Activated T-helper 1 cell treated with anti-CD3 and anti-CD28 coated beads, Interleukin-2, amount 50 U/mL, for 16 hours (primary cell): ENCODE measurements at places on chromosomes 5 and 9.

- DNase-seq, result no peak
These were observed 121.1 kb downstream of the FBXL17 start for GRCh38 chr5:108260858-108261170.

DNA sequence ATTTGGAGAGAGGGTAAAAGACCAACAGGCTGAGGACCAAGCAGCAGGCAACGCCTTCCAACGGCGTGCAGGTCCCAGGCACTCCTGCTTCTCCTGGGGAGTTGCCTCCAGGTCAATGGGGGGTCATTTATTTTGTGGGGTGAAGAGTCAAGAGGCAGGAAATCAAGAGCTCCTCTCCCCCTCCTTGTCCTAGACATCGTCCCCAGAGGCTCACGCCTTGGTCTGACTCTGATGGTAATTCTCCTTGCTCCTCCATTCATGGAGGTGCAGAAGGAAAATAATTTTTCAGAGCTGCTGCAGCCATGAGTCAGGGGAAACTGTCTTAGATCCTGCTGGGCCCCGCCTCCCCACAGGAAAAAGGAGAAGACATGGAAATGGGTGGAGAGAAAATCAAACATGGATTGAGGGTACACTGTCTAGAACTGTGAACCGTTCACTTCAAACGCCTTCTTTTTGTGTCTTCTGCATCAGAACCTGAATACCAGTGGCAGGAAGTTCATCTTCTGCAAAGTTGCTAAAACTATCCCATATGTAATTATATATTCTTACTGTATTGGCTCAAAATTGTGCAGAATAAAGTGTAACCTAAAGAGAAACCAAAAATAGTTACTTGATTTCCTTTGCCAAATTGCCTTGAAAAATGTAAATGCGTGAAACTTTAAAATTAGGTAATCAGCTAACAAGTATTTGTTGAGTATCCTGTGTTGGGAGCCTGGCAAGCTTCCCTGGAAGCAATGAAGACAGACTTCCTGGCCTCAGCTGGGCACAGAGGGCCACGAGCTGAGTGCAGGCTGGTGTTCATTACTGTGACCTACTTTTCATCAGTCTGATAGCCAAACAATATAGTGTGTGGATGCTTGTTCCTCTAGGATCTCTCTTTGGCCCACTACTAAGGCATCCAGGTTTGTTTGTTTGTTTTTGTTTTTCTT, 142.0 kb downstream of the CMYA5 start:
- no peak for DNase-seq

DNA sequence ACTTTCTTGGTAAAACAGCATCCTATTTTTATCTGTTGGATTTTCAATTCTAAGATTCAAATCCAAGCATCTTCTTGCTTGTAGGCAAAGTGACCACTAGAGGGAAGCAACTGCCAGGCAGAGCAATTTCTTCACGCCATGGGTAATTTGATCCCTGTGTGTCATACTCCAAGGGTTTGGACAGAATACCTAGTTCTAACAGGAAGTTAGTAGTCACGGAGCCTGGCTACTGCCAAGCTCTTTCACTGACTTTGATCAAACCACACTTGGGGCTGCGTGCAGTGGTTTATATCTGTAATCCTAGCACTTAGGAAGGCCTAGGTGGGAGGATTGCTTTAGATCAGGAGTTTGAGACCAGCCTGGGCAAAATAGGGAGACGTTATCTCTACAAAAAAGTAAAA, 473.6 kb upstream of the TNC start:
- no peak for DNase-seq

- no peak for DNase-seq
These were observed 134.8 kb upstream of the MSX2 start for GRCh38 chr5:174589599-174589998.

- no peak for DNase-seq
These were observed 270.1 kb downstream of the ARHGEF28 start for GRCh38 chr5:73896097-73896496.

- no peak for DNase-seq
These were observed at the start of gene RAI14 for GRCh38 chr5:34656001-34656699. RAI14 (plus strand) TSS chr5:34656328; CDS start chr5:34686920, 30,592 bp downstream.

- no peak for DNase-seq
These were observed 1068.3 kb upstream of the EDIL3 start for GRCh38 chr5:85453026-85453349.

DNA sequence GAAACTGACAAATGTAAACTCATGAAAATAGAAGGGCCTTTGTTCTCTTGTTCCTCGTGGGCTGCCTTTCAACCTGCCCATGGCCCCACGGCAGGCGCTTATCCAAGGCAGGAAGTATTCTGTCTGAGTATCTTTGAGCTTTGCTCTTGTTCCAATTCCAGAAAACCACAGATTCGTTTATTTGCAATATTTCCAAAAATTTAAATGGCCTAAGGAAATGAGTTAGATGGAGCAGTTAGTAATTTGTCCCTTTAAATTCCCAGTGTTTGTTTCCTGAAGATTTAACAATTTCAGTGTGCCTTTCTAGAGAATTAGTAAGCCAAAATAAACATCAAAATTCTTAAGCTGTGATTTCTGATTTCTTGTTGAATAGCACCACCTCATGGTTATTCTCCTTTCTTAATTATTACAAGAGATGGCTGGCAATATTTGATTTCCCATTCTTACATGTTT, 299.4 kb upstream of the RASA1 start:
- no peak for DNase-seq

GRCh38 chr5:71830681-71831539, 111.8 kb downstream of the CARTPT start:
- DNase-seq, result no peak

DNA sequence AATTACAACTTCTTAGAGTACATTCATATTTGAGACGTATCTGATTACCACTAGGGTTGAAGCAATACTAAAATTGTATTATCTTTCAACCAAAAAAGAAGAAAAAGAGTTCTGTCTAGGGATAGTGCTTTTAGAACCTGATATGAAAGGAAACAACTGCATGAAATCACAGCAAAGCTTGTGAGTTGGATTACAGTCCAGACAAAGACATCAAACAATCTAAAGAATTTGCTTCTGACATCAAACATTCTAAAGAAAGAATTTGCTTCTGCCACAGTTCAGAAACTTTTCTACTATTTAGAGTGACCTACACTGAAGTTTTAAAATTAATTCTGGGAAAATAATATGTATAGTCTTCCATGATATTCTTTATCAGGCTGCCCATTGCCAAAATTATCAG, 1141.1 kb upstream of the ACO1 start:
- no peak for DNase-seq

GRCh38 chr9:127586537-127586936, 25.5 kb upstream of the STXBP1 start:
- peak; percentile 23 for DNase-seq

- DNase-seq, result no peak
These were observed 35.6 kb downstream of the PLAC8L1 start for GRCh38 chr5:146069780-146070099.

GRCh38 chr5:133853646-133854365, 114.6 kb downstream of the C5orf15 start:
- DNase-seq, result no peak

DNA sequence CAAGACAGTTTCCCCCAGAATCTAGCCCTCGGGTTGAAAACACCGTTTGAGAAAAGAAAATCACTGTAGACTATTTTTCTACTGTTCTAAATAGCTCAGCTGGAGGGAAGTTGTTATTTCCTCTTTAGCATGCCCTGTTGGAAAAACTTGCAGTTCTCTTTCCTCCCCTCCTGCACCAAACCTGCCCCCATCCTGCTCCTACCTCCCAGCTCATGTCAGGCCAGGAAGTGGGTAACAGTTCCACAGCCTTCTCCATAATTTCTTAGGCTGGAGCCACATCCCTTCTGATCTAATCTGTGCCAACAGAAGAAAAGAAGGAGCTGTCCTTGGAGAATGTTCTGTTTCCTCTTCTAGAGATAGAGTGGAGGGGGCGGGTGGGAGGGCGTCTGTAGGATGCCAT, 437.7 kb downstream of the SPOCK1 start:
- no peak for DNase-seq

GRCh38 chr5:69528035-69528434, 32.0 kb upstream of the GTF2H2C start:
- DNase-seq, result no peak

DNA sequence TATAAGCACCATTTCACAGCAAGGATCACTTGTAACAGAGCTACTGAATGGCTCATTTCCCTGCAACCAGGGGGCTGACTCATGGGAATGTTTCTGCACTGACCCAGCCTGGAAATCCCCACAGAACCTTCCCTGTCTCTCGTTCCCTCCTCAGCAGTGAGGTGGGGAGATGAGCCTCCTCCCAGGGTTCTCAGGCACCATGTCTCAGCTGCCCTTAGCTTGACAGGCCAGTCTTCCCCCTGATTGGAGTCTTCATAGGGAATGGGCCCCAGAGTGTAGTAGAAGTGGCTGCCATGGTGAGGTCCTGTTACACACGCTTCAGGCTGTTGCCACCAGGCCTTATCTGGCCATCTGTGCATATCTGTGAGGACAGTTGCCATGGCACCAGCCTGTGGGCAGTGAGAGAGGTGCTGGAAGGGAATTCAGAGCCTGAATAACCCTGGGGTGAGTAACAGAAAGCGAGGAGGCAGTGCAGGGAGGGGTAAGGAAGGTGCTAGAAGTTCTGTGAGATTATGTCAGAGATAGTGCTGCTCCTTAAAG, 324.4 kb downstream of the ENC1 start:
- no peak for DNase-seq

DNA sequence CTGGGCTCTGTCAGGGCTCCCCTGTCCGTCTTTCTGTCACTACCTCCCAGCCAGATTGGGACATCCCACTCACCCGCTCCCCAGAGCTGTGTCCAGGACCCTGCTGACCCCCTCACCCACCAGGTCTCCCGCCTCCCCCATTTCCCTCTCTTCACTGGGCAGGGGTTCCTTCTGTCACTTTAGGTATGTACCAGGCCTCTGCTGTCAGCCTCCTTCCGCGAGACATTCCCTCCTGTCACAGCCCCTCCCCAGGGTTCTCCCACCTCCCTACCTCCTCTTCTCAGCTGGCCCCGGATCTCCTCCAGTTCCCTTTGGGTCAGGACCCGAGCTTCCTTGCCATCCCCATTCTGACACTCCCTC, 488 bp downstream of the POLR1E start:
- no peak for DNase-seq

GRCh38 chr5:170308686-170309085, 11.1 kb upstream of the LCP2 start:
- no peak for DNase-seq

- no peak for DNase-seq
These were observed 139.5 kb downstream of the NIPBL start for GRCh38 chr5:37015795-37016666.

DNA sequence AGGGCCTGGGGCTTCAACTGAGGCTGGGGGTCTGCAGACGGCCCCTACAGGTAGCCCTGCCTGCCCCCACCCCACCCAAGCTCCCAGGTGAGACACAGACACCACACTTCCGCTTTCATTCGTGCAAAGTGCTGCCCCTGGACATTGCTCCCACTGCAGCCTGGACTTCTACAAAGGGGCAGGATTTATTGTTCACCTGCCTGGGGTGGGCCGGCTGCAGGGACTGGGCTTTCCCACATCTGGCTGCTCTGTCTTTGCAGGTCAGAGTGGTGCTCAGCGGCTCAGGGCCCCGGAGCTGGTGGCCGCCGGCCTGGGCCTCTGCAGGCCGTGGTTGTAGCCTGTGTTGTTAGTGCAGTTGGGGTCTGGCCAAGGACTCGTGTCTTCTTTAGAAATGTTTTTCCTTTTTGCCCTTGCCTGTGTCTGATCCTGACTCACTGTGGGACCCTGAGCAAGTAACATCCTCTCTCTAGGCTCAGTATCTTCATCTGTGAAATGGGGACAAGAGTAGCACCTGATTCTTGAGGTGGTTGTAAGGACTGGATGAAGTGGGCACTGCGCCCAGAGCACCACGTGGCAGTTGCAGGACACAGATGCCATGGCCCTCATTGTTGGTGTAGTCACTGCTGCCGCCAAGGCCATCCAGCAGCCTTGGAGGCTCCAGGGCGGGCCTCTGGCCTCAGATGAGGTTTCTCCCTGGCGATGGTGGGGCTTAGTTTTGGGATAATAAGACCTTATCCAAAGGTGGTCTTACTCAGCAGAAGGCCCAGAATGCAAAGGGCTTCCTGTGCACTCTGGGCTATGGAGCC, 143.9 kb downstream of the CACNA1B start:
- DNase-seq, result no peak

GRCh38 chr5:133245191-133246052, 193.6 kb downstream of the HSPA4 start:
- no peak for DNase-seq

DNA sequence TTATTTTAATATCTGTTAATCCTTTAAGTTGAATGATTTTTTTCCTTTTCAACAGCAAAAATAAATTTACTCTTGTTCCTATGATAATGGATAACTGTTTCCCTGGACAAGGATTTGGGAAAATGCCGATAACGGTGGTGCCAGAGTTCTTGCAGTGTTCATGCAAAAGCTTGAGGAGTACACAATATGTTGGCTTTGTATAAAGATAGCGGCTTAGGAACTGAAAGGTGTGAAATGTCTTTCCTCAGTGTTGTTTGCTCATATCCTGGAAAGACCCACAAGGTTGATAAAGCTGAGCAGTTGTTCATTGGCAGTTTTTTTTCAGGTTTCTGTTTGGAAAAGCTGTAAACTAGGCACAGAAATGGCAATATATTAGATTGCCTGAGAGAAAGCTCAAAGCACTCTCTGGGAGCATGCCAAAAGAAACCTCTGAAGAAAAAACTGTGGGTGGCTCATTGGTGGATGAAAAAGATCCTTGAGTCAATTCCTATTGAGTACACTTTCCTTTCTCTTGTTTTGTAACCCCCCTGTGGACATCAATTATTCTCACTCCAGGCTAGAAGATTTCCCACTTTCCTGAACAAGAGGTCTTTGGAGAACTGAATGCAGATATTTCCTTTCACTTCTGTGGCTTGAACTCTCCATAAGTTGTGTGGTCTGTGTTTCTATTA, 117.2 kb upstream of the RGMB start:
- no peak for DNase-seq

DNA sequence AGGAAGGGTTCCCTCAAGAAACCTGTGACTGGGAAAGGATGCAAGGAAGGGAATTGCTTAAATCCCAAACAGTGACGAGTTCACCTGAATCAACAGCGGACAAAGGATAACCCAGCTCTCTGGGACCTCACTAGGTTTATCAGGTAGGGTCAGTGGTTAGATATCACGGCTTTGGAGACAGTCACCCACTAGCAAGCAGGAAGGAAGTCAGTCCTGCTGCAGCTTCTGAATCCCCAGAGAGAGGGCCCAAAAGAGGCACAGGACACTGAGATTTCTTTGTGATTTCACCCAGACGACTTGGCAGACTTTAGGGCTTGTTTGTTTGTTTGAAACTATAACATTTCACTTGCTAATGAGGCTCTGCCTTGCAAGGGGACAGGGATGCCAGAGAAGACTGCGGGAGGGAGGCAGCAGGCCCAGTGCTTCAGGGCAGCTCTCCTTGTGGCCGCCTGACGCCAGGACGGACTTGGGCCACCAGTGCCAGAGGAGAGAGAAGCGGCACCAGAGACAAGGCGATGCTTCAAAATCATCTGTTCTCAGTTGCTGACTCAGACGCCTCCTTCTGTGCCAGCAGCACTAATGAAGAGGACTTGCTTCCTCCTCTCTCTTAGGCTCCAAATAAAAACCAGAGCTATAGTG, 275.6 kb upstream of the SLC30A5 start:
- DNase-seq, result no peak
